ENCODE measurements at places on chromosomes 4 and X. TPM values are rescaled to one million over a fixed set of nuclear protein-coding genes. Genes with fewer than 3 reads are reported as not detected.

DNA sequence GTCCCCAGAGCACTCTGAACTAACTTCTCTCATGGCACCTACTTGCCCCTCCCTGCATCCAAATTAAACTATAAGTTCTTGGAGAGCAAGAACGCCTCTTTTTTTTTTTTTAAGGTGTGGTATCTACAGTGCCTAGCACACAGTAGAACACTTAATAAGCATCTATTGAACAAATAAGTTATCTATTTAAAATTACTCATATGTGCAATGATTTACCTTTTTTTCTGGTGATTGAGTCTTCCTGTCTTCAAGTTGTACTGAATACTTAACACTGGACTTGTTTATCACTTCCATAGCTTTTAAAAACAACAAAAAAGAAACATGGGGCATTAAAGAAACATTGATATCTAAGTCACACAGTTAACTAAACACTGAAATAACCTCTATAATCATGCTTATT lies 29.1 kb downstream of the HAUS3 start:
- H3K27ac ChIP-seq, result no peak overlapping the region
- no peaks in the 10 kb centered on the region for H3K4me1 ChIP-seq
- no peaks in the 10 kb centered on the region for H3K27me3 ChIP-seq

GRCh38 chr4:119321921-119322687 lies at the start of gene FABP2:
Gene FABP2, minus strand, starts transcription at chr4:119322138. Its CDS starts 36 bp downstream, at chr4:119322102.
- no peak within 1 kb of the TSS for H3K4me3 ChIP-seq
- H3K36me3 ChIP-seq, result no peaks in the 10 kb centered on the region
- DNase-seq, result no peak
- H3K4me1 ChIP-seq, result no peaks in the 10 kb centered on the region
- no peak within 1 kb of the TSS for H3K27ac ChIP-seq

DNA sequence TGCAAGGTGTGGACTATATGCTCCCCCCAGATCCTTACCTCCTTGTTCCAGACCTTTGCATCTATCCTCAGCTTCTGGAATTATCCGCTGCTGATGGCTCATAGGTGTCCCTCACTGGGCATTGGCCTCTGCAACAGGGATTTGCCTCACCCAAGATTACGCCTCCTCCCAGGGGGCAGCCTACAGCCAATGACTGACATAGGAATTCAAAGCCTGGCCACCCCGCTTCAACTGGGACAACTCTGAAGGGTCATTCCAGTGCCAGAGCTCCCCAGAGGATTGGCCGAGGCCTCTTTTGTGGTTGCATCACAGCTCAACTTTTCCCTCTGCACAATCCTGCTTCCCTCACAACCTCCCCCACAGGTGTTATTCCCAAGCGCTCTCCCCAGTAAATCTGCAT lies 5.0 kb downstream of the SYN1 start:
- no peaks in the 10 kb centered on the region for H3K4me1 ChIP-seq
- no peaks in the 10 kb centered on the region for H3K36me3 ChIP-seq
- no peak overlapping the region for H3K4me3 ChIP-seq
- H3K27me3 ChIP-seq, result no peaks in the 10 kb centered on the region
- no peak overlapping the region for H3K27ac ChIP-seq

DNA sequence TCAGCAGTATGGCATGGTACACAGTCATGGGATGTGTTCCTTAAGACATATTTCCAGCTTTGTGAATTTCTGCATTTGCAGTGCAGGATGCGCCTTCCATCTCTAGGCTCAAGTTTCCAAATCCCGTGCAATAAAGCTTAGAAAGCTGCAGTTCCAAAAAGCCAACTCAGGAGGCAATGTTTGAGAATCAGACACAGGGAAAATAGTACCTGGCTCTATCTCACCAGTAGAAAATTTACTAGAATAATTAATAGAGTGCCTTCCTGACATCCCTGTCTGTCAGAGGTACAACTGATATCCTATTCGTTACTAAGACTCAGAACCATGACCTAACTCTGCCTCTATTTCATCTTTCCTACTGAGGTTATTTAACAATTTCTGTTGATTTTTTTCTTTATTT lies 1333.0 kb downstream of the PCDH19 start:
- H3K4me1 ChIP-seq, result no peaks in the 10 kb centered on the region
- H3K27ac ChIP-seq, result no peak overlapping the region
- H3K36me3 ChIP-seq, result no peaks in the 10 kb centered on the region
- H3K27me3 ChIP-seq, result no peaks in the 10 kb centered on the region
- DNase-seq, result no peak
- no peak overlapping the region for H3K4me3 ChIP-seq

DNA sequence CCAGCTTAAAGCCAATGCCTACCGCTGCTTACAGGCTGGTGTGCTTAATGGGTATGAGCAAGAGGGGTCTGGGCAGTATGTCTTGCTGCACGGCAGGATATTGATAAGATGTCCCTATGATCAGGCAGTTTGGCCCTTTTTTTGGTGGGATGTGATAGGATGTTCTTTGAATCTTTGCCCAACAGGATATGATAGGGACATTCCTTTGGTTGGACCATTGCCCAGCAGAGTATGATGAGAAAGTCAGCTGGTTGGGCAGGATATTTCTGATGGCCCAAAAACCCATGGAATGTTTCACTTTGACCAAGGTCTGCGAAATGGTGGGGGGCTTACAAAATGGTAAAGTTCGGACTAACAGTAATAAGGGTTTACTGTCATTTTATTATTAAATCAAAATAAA lies 1060.6 kb downstream of the STIM2 start:
- no peaks in the 10 kb centered on the region for H3K36me3 ChIP-seq
- no peaks in the 10 kb centered on the region for H3K4me1 ChIP-seq
- H3K27me3 ChIP-seq, result no peaks in the 10 kb centered on the region
- DNase-seq, result no peak

- H3K4me1 ChIP-seq, result peaks cover 79% of the 10 kb centered on the region
- H3K27ac ChIP-seq, result no peak overlapping the region
- no peaks in the 10 kb centered on the region for H3K27me3 ChIP-seq
- no peak for DNase-seq
- no peaks in the 10 kb centered on the region for H3K36me3 ChIP-seq
Measured at GRCh38 chr4:48748949-48749596, 31.0 kb downstream of the FRYL start.

- no peaks in the 10 kb centered on the region for H3K4me1 ChIP-seq
- H3K27ac ChIP-seq, result no peak overlapping the region
- no peak for DNase-seq
- H3K36me3 ChIP-seq, result peaks cover 1% of the 10 kb centered on the region
- H3K4me3 ChIP-seq, result no peak overlapping the region
Measured at GRCh38 chr4:56251556-56251955, 135.7 kb downstream of the AASDH start.

DNA sequence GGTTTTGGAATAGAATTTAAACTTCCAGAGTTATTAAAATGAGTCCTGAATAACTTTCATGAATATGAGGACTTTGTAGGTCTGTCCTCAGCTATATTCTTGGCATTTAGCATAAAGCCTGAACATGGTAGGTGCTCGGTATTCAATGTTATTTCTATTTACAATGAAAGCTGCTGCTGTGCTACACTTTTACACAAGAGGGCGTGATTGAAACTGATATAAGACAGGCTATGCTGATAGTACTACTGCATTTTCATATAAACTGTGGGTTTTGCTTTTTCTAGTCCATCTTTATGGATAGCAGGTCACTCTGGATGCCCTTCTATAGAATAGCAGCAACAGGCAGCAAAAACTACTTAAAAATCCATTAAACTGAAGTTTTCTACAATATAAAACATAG lies 12.3 kb upstream of the GNPDA2 start:
- H3K27me3 ChIP-seq, result peaks cover 21% of the 10 kb centered on the region
- no peak for DNase-seq
- no peak overlapping the region for H3K27ac ChIP-seq

- H3K27ac ChIP-seq, result no peak overlapping the region
- no peak overlapping the region for H3K4me3 ChIP-seq
- peaks cover 36% of the 10 kb centered on the region for H3K27me3 ChIP-seq
- no peaks in the 10 kb centered on the region for H3K36me3 ChIP-seq
- H3K4me1 ChIP-seq, result peaks cover 9% of the 10 kb centered on the region
- DNase-seq, result no peak
Measured at GRCh38 chr4:53592686-53593501, 1.6 kb upstream of the LNX1 start.

DNA sequence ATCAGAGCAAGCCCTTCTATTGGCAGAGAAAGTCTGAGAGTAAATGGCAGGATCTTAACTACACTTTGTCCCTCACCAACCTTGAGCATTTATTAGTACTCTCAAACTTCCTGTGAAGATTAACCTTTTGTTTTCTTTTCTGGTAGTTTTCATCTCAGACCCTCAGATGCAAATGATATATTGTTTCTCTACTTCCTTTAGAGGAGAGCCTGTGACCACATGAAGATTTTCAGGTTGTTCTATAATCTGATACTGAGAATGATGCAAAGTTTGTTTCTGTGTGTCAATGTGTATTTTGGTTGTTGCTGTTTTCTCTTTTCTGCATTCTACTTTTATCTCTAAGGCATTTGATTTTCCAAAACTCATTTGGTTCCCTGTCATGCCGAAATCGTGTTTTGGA lies 165.8 kb upstream of the CYSLTR1 start:
- no peaks in the 10 kb centered on the region for H3K27me3 ChIP-seq
- H3K27ac ChIP-seq, result no peak overlapping the region
- DNase-seq, result no peak
- H3K36me3 ChIP-seq, result no peaks in the 10 kb centered on the region
- peaks cover 4% of the 10 kb centered on the region for H3K4me1 ChIP-seq

GRCh38 chrX:47697181-47697580 lies 38.2 kb upstream of the UXT start:
- H3K36me3 ChIP-seq, result no peaks in the 10 kb centered on the region
- H3K4me3 ChIP-seq, result no peak overlapping the region
- no peaks in the 10 kb centered on the region for H3K4me1 ChIP-seq
- H3K27me3 ChIP-seq, result peaks cover 2% of the 10 kb centered on the region
- no peak overlapping the region for H3K27ac ChIP-seq

DNA sequence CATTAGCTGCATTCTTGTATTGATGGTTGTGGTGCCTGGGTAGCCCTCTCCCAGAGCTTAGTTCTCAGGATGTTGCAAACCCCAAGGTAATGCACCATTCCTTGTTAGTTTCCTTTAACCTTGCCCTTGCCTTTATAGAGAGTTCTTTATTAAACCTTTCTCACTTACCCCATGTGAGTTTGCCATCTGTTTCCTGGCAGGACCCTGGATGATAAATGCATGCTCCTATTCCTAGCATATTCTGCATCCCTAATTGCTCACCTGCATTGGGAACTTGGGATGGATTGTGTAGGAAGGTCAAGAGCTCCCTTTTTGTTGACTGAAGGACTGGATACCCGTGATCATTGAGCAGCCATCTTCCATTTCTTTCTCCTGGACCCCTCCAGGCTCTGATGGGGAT lies 59.9 kb upstream of the AP1S2 start:
- H3K27me3 ChIP-seq, result peaks cover 2% of the 10 kb centered on the region
- DNase-seq, result no peak
- no peaks in the 10 kb centered on the region for H3K36me3 ChIP-seq
- H3K4me3 ChIP-seq, result no peak overlapping the region

DNA sequence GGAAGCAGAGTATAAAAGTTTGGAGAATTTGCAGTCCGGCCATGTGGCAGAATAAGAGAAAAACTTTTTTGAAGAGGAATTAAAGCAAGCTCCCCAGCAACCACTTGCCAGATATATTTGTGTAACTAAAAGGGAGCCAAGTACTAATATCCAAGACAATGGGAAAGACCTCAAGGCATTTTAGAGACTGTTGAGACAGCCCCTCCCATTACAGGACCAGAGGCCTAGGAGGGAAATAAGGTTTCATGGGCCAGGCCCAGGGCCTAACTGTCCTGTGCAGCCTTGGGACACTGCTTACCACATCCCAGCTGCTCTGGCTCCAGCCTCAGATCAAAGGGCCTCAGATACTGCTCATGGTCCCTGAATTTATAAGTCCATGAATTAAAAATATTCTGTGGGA lies 659.4 kb downstream of the PCDH19 start:
- DNase-seq, result no peak
- H3K27ac ChIP-seq, result no peak overlapping the region
- H3K27me3 ChIP-seq, result no peaks in the 10 kb centered on the region
- H3K4me1 ChIP-seq, result no peaks in the 10 kb centered on the region
- no peaks in the 10 kb centered on the region for H3K36me3 ChIP-seq

- H3K27me3 ChIP-seq, result no peaks in the 10 kb centered on the region
- no peak for DNase-seq
- H3K36me3 ChIP-seq, result no peaks in the 10 kb centered on the region
- no peak overlapping the region for H3K4me3 ChIP-seq
Measured at GRCh38 chr4:111022758-111023157, 399.9 kb upstream of the PITX2 start.

DNA sequence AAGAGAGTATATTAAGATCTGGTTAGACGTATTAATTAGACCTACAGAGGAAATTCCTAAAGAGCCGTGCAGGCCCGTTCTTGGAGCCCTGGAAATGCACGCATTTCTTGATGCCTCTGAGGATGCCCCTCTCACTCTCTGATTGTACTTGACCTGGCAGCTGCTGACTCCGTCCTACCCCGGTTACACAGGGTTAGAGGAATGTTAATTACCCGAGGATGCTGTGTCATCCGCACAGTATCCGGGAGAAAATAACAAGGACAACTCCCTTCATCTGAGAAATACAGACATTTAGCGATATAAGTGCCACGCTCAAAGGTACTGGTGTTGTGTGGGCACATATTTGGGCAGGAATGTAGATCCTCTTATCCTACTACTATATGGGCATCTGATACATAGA lies 404.6 kb upstream of the FAT1 start:
- H3K36me3 ChIP-seq, result no peaks in the 10 kb centered on the region
- H3K4me1 ChIP-seq, result no peaks in the 10 kb centered on the region
- no peak overlapping the region for H3K27ac ChIP-seq
- no peak overlapping the region for H3K4me3 ChIP-seq
- no peak for DNase-seq

DNA sequence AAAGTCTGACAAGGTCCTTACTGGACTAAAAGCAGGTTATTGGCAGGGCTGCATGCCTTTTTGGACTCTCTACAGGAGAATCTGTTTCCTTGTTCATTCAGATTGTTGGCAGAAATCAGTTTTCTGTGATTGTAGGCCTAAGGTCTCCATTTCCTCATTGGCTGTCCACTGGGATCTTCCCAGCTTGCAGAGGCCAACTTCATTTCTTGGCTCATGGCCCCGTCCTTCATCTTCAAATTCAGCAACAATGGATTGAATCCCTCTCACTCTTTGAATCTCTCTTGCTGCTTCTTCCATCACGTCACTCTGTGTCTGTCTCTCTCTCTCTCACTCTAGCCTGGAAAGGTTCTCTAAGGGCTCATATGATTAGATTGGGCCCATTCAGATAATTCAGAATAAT lies 14.9 kb upstream of the GLUD2 start:
- peaks cover 3% of the 10 kb centered on the region for H3K4me1 ChIP-seq
- H3K27ac ChIP-seq, result no peak overlapping the region
- no peaks in the 10 kb centered on the region for H3K36me3 ChIP-seq
- H3K27me3 ChIP-seq, result no peaks in the 10 kb centered on the region
- no peak for DNase-seq

GALNTL6 gene
- not detected for total RNA-seq

MAGEE1 gene
- 4.0 TPM for total RNA-seq

ADH1B gene
- total RNA-seq, result not detected

LRCH2 gene
- total RNA-seq, result not detected

PPP2R3B gene
- total RNA-seq, result 23.3 TPM
